ENCODE measurements at places on chromosomes 12 and 14. TPM values are rescaled to one million over a fixed set of nuclear protein-coding genes. Genes with fewer than 3 reads are reported as not detected.

DNA sequence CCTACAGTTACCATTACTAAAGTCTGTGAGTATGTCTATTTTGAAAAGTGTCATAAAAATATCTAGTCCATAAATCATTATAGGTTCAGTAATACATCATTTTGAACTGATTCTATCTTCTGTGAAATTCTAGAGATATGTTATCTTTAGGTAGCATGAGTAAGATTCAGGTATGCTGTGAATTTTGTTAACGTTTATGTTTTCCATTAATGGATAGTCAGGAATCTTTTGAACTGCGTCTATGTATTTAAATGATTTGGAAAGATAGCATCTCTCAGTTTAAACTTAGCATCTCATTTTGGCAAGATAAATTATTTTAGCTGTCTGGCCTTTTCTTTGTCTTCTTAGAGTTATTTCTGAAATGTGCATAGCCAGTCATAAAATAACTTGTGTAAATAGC, 8.3 kb downstream of the ALG10B start:
- DNase-seq: no peak

GRCh38 chr14:99136401-99136800, 135.6 kb downstream of the BCL11B start:
- no peak for DNase-seq

DNA sequence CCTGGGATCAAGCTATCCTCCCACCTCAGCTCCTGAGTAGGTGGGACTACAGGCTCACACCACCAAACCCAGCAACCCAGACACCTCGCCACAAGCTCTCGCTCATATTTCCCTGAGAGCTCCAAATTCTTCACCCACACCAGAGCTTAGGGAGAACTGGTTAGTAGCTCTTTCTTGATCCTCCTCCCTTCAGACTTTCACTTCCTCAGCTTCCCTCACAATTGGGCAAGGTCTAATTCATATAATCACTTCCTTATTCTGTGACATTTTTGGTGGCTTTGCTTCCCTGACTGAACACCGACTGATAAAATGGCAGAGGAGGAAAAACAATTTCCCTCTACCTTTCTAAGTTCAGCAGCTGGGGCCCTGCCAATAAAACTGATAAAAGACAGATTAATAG, 88.5 kb downstream of the GXYLT1 start:
- no peak for DNase-seq

- DNase-seq: no peak
These were observed 505.9 kb downstream of the FLRT2 start for GRCh38 chr14:86035882-86036281.

- no peak for DNase-seq
These were observed 21.2 kb downstream of the ZFP36L1 start for GRCh38 chr14:68771631-68772030.

DNA sequence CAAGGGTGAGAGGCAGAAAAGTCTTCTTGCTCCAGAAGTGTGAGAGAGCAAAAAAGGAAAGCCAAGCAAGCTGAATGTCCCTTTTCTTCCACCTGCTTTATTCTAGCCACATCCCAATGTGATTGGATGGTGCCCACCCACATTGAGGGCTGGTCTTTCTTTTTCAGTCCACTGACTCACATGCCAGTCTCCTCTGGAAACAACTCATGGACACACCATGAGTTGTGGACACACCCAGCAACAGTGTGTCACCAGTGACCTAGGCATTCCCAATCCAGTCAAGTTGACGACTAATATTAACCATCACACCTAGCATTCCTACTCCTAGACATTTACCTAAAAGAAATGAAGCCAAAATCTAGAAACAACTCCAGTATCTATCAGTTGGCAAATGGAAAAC, 7.2 kb upstream of the DICER1 start:
- no peak for DNase-seq

- no peak for DNase-seq
These were observed 1.9 kb upstream of the ACTR10 start for GRCh38 chr14:58198086-58198485.

GRCh38 chr12:26122061-26122680, 2.7 kb downstream of the BHLHE41 start:
- DNase-seq: peak; percentile 59

- no peak for DNase-seq
These were observed 2.7 kb upstream of the GALNT6 start for GRCh38 chr12:51393676-51394545.

- no peak for DNase-seq
These were observed 27.9 kb downstream of the CAPS2 start for GRCh38 chr12:75302225-75302624.

GRCh38 chr12:101221301-101221700, 11.3 kb upstream of the SLC5A8 start:
- no peak for DNase-seq

DNA sequence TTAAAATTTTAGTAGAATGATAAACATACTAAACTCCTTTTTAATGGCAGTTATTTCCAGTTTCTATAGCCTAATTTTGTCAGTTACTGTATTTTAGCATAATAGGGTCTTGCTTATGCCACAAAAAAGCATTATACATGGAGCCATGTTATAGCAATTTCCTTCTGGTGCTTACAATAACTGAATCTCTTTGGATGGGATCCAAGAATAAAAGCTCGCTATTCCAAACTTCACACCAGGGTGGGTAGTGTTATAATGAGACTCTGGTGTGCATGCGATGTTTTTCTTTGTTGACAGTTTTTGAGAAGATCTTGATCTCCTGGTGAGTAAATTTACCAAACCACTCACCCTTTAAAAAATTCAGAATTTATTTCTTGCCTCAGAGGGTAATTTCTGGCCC, 90.4 kb upstream of the CCDC91 start:
- no peak for DNase-seq

DNA sequence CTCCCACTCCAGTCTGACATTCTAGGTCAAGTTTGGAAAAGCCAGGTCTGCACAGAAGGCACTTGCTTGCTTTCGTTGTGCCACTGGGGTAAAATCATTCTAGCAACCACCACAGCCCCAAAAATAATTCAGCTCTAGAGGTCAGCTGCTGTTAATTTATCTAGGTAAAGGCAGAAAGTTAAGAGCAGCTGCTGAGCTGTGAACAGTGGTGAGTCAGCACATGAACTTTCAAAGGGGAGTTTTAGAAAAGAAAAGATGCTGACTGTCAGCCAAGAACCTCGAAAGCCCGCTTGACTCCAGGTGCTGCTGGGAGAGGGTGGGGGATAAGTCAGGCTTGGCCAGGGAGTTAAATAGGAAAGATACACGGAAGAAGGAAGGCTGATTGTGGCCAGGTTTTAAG, 12.7 kb downstream of the CCDC197 start:
- peak; percentile 66 for DNase-seq

DNA sequence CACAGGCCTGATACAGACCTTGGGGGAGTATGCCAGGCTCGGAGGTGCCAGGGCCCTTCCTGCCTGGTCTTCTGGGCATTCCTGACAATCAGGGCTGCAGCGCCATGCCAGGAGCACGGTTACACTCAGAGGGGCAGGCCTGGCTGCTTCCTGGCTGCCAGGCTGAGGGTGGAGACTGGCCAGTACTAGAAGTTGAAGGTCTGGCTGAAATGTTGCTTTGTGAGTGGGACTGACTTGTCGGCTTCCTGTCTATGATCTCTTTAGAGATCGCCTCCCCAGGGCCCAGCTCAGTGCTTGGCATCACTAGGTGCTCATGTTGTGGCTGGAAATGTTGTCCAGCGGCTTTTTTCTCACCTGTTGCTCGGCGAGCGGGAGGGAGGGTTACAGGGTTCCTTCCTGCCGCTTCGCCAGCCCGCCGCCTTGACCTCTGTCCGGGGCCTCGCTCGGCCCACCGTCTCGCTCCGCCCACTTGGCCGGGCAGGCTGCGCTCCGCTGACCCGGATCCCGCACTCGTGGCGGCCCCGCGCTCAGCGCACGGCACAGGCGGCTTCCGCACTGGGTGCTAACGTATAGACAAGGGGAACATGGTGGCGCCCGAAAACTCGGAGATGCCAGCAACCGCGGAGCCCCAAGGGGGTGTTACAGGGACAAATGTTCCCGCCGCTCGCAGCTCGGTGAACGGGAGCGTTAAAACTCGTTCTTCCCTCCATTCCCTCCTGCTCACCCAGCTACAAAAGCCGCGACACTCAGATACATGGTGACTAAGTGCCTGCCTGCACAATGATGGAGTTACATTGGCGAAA, 32.6 kb downstream of the PAPLN start:
- DNase-seq: peak; percentile 17

DNA sequence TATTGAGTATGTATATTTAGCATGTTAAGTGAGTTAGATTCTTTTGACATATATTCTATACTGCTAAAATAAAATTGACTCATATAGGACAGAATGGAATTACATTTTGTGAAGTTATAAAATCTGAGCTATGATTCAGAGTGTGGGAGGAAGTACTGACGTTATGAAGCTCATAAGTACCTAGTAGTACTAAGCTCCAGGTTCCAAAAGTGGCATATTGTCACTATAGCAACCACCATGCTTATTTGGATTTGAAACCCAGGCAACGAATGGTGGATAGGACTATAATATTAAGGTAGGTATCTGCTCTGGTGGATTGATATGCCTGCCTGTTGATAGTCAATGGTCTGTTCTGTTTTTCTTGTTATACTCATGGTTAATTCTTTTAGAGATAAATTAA, 2.2 kb upstream of the FBXO33 start:
- no peak for DNase-seq

- DNase-seq: no peak
These were observed 180.3 kb downstream of the ADGRD1 start for GRCh38 chr12:131133994-131134393.

- DNase-seq: no peak
These were observed 469.8 kb downstream of the ZFP36L1 start for GRCh38 chr14:68322940-68323620.

GRCh38 chr14:100888789-100889315, 14.7 kb downstream of the RTL1 start:
- DNase-seq: no peak

GRCh38 chr14:99945732-99946651, 119.2 kb upstream of the EVL start:
- DNase-seq: no peak

- peak; percentile 75 for DNase-seq
These were observed 23.0 kb downstream of the DIO3 start for GRCh38 chr14:101584055-101584859.

- no peak for DNase-seq
These were observed 581.7 kb downstream of the DIO2 start for GRCh38 chr14:79629411-79630287.

GRCh38 chr12:109115758-109116610, at the start of gene ACACB:
Gene ACACB (plus strand): TSS chr12:109116587. CDS start chr12:109139406, 22,819 bp downstream.
- peak; percentile 52 for DNase-seq

GRCh38 chr12:40063414-40063813, 42.5 kb downstream of the SLC2A13 start:
- DNase-seq: peak; percentile 73

GRCh38 chr12:115370207-115370606, 686.2 kb upstream of the TBX3 start:
- DNase-seq: no peak

- no peak for DNase-seq
These were observed 665.9 kb downstream of the BCL11B start for GRCh38 chr14:98606041-98606640.

GRCh38 chr12:51056242-51056641, 8.1 kb downstream of the LETMD1 start:
- no peak for DNase-seq

RND1 gene
- 2.9 TPM for total RNA-seq

VIPAS39 gene
- 21.1 TPM for total RNA-seq

NUAK1 gene
- 31.5 TPM for total RNA-seq

AGAP2 gene
- total RNA-seq: 3.7 TPM

FSCB gene
- 0.10 TPM for total RNA-seq

TAS2R31 gene
- total RNA-seq: 17.7 TPM

DLK1 gene
- total RNA-seq: 1,117 TPM

WNT1 gene
- total RNA-seq: not detected

GDF3 gene
- not detected for total RNA-seq

CLEC2D gene
- 12.4 TPM for total RNA-seq

ANKRD33 gene
- not detected for total RNA-seq

ARHGAP9 gene
- 2.5 TPM for total RNA-seq

PRH2 gene
- 335 TPM for total RNA-seq

SLC25A47 gene
- not detected for total RNA-seq

POU6F1 gene
- total RNA-seq: 4.5 TPM

All from tongue (tissue), 3 donors.